ENCODE measurements at places on chromosomes 5 and 9. TPM values are rescaled to one million over a fixed set of nuclear protein-coding genes. Genes with fewer than 3 reads are reported as not detected.

PCDHGA2 gene
- 6.0 TPM for total RNA-seq

DNA sequence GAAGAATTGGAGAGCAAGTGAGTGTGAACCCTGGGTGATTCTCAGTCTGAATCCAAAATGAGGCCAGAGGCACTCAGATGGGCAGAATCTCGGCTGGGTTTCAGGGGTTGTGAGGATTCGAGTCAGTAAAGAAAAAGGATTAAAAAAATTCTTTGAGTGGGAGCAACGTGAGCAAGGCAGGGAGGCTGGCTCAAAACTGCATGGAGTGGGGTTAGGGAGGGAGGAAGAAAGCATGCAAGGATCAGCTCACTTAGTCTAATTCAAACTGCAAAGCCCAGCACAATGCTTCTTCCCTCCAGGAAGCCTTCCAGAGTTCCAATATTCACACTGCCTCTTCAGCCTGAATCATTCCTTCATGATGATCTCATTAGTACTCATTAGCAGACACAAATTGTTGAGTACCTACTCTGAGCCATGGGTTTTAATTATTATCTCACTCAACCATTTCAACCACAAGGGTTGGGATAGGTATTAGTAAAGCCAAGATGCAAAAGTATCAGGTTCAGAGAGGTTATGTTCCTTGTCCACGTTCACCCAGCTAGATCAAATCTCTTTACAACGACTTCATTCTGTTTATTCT is 95.8 kb downstream of the BRINP1 start:
- no peak for DNase-seq

ELAVL2 gene
- total RNA-seq: not detected

GRCh38 chr5:97494465-97494864 is 311.4 kb upstream of the RIOK2 start:
- no peak for DNase-seq

GRCh38 chr5:127331890-127332649 is 41.5 kb downstream of the MEGF10 start:
- DNase-seq: no peak

- DNase-seq: no peak
Measured at GRCh38 chr5:149635394-149635793, 54.1 kb downstream of the ARHGEF37 start.

Data from left ventricle myocardium superior (tissue), 1 donor.